ENCODE measurements at places on chromosomes 5 and 9. TPM values are rescaled to one million over a fixed set of nuclear protein-coding genes. Genes with fewer than 3 reads are reported as not detected.
A peak's percentile ranks its signal among the peaks of the same experiment; 100 is the strongest.

Gene GDA
- not detected for total RNA-seq

GRCh38 chr9:134208310-134208841 is 44.0 kb upstream of the RNU6ATAC start:
- H3K4me1 ChIP-seq, result no peaks in the 10 kb centered on the region
- no peak overlapping the region for H3K4me3 ChIP-seq
- H3K36me3 ChIP-seq, result no peaks in the 10 kb centered on the region
- H3K27me3 ChIP-seq, result peaks cover 5% of the 10 kb centered on the region

GRCh38 chr9:98248737-98249474 is 6.5 kb downstream of the TBC1D2 start:
- peaks cover 10% of the 10 kb centered on the region for H3K4me1 ChIP-seq
- H3K4me3 ChIP-seq, result no peak overlapping the region
- no peaks in the 10 kb centered on the region for H3K36me3 ChIP-seq
- peaks cover 1% of the 10 kb centered on the region for H3K27me3 ChIP-seq
- no peak overlapping the region for H3K27ac ChIP-seq
- DNase-seq, result no peak

DNA sequence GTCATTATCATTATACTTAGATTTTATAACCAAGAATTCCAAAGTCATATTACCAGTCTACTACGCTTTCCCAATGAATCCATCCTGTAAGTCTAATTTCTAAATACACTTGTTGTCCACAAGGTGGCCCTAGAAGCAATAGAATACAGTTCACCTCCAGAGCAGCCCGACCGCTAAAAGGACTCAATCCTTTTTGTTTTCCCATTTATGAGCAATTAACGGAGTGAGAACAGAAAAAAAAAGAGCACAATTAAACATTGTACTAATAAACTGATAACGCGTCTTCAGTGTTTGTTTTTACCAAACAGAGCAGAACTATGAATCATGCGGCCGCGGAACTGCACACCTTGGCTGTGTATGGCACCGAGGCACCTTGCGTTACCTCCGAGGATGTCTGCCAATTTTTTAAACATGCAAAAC is 160.7 kb upstream of the DAPK1 start:
- H3K27ac ChIP-seq, result no peak overlapping the region
- H3K36me3 ChIP-seq, result no peaks in the 10 kb centered on the region
- H3K27me3 ChIP-seq, result peaks cover 13% of the 10 kb centered on the region
- peaks cover 3% of the 10 kb centered on the region for H3K4me1 ChIP-seq
- DNase-seq, result no peak

DNA sequence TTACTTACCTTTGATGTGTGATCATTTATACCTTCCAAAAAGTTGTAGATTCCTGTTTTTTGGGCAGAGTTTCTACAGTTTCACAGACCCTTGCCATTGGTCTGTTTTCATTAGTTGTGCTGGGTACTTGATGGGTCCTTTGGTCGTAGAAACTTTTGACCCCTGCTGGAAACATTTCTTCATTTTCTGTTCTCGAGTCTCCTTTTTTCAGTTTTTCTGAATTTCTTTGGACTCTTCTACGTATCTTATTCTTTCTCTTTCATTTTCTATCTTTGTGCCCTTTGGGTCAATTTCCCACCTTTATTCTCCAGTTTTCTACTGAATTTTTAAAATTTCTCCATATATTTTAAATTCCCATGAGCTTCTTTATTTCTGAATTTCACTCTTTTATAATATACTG is 16.7 kb downstream of the AP3S1 start:
- peaks cover 19% of the 10 kb centered on the region for H3K36me3 ChIP-seq
- H3K27ac ChIP-seq, result no peak overlapping the region

DNA sequence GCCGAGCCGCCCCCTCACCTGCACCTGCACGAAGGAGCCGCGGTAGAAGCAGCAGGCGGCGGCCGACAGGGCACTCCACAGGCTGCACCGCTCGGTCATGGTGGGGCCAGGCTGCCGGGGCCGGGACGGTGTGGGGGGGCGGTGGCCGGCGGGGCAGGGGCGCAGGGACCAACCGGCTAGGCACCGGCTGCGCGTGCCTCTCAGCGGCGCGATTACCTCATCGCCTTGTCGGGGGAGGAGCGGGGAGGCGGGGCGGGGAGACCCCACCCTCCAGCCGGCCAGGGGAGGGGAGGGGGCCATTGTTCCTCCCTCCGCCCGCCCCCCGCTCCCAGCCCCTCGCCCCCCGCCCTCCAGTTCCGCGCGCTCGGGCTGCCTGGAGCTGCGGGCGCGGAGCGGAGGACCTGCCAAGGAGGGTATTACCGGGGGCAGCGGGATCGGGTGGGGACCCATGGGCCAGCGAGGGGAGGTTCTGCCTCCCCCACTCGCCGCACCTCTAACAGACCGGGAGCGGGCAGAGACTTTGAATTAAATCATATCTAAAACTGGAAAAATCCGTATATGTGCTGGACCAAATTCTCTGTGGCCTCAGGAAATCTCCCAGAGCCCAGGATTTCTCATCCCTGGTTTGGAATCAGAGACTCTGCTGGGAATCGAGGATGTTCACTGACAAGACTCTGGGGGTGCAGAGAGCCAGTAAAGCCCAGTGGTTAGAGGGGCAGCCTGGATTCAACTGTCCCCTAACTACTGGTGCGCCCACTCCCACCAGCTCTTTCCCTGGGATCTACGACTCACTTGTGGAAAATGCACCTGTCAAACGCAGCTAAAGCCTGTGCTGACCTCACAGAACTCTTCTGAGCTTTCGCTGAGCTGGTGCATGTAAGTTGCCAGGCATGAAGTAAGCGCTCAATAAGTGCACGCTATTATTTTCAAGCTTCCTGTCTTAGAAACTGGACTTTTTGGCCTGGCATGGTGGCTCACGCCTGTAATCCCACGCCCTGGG is 20.3 kb upstream of the TOR2A start:
- H3K36me3 ChIP-seq, result peaks cover 16% of the 10 kb centered on the region
- H3K27ac ChIP-seq, result no peak overlapping the region

Gene SLC4A9
- 0.17 TPM for total RNA-seq

- peaks cover 8% of the 10 kb centered on the region for H3K27me3 ChIP-seq
- H3K4me1 ChIP-seq, result no peaks in the 10 kb centered on the region
- H3K36me3 ChIP-seq, result no peaks in the 10 kb centered on the region
Measured at GRCh38 chr5:141100243-141100805, at the start of gene PCDHB3. Gene PCDHB3, plus strand, starts transcription at chr5:141100473. Its CDS starts 177 bp downstream, at chr5:141100650.

Gene SLC36A3
- total RNA-seq, result not detected

GRCh38 chr5:175867587-175868347 is 3.6 kb upstream of the CPLX2 start:
- H3K4me3 ChIP-seq, result no peak overlapping the region
- H3K36me3 ChIP-seq, result no peaks in the 10 kb centered on the region
- H3K4me1 ChIP-seq, result no peaks in the 10 kb centered on the region
- DNase-seq, result no peak
- no peak overlapping the region for H3K27ac ChIP-seq

- peak; percentile 33 for DNase-seq
- H3K27me3 ChIP-seq, result peaks cover 2% of the 10 kb centered on the region
- H3K4me1 ChIP-seq, result peaks cover 6% of the 10 kb centered on the region
- no peaks in the 10 kb centered on the region for H3K36me3 ChIP-seq
- H3K4me3 ChIP-seq, result no peak overlapping the region
Measured at GRCh38 chr9:86485359-86485758, 131.1 kb upstream of the TUT7 start.

GRCh38 chr9:91026266-91026665 is 224.6 kb downstream of the SYK start:
- no peak for DNase-seq
- H3K27me3 ChIP-seq, result peaks cover 39% of the 10 kb centered on the region
- no peak overlapping the region for H3K4me3 ChIP-seq
- no peak overlapping the region for H3K27ac ChIP-seq
- no peaks in the 10 kb centered on the region for H3K36me3 ChIP-seq

DNA sequence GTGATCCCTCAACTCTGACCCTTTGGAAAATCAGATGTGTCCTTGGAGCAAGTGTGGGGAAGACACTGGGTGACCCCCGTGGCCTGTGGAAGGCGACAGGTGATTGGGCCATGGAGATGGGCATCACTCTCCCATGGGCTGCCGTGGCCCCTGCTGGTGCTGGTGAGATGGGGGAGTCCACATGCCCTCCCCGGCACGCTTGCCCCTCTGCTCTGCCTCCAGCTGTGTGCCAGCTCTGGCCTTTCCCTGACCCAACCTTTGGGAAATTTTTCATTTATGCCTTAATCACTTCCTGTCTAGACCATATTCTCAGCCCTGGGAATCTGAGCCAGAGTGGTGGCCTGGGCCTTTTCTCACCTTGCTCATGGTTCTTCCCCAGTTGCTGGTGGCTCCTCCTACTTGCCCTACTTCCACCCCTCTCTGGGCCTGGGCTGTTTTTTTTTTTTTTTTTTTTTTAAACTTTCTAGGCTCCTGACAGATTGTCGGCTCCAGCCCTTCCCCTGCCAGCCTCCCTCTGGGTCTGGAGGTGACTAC is 56.6 kb downstream of the RGS3 start:
- no peaks in the 10 kb centered on the region for H3K27me3 ChIP-seq
- H3K4me3 ChIP-seq, result peak overlapping the region; percentile 95
- peak; percentile 48 for DNase-seq
- peak overlapping the region; percentile 89 for H3K27ac ChIP-seq
- peaks cover 69% of the 10 kb centered on the region for H3K4me1 ChIP-seq

Gene BARHL1
- total RNA-seq, result not detected

Gene SH3GL2
- not detected for total RNA-seq

Gene MRPL50
- total RNA-seq, result 12.2 TPM
